Cardiac muscle cell (in vitro differentiated cells and primary cell): ENCODE measurements at places on chromosomes 4 and X. TPM values are rescaled to one million over a fixed set of nuclear protein-coding genes. Genes with fewer than 3 reads are reported as not detected.
A peak's percentile ranks its signal among the peaks of the same experiment; 100 is the strongest.

The NLRP2B gene
- not detected in 2 replicates for total RNA-seq

The CT45A1 gene
- not detected in 2 replicates for total RNA-seq

The GPC4 gene
- total RNA-seq, result 8.5 and 17.3 TPM in 2 replicates

The ARAF gene
- total RNA-seq, result 44.1 and 45.5 TPM in 2 replicates

The LAMTOR3 gene
- 24.8 and 36.0 TPM in 2 replicates for total RNA-seq

The IL21 gene
- total RNA-seq, result not detected in 2 replicates

GRCh38 chr4:40199179-40199670 lies 2.4 kb downstream of the RHOH start:
- no peak for DNase-seq

GRCh38 chrX:153412746-153413720 lies 1.8 kb downstream of the ZFP92 start:
- DNase-seq, result no peak

DNA sequence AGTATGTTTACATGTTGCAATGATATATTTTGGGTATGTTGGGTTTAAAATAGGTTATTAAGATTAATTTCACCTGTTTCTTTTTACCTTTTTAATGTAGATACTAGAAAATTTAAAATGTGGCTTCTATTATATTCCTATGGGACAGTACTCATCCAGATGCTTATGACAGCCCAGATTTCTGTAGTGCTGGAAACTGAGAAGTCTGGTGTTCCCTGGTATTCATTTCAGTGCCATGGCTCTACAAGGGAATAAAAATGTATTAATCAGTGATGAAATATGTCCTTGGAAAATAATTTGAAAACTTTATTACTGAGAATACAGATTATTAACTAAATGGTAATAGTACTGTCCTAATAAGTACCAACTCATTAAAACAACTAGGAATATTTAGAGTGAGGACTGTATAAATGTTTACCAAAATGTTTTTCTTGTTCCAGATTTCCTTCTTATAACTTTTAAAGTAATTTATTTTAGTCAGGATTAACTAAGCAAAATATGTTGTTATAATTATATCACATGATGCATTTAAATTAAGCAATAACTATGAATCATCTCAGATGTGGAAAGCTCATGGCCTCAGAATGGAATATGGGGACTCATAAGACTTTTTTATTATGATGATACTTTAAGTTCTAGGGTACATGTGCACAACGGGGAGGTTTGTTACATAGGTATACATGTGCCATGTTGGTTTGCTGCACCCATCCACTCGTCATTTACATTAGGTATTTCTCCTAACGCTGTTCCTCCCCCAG lies 25.3 kb downstream of the ARHGAP24 start:
- peak; percentile 50 for DNase-seq

DNA sequence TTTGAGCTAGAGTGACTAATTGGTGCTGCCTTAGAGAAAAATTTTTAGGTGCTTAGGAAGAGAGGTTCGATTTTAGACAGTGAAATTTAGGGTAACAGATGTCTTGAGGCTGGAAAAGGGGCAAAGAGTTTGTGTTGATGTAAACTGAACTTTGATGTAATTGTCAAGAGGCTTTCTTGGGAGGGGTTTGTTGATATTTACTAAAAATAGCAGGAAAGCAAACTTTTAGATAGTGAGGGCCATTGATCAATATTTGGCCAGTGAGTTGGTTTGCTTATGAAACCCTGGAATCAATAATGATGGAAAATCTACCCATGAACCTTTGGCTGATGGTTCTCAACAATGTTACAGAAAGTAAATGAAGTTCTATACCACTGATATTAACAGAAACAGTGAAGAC lies 537.5 kb downstream of the KCNIP4 start:
- DNase-seq, result no peak

DNA sequence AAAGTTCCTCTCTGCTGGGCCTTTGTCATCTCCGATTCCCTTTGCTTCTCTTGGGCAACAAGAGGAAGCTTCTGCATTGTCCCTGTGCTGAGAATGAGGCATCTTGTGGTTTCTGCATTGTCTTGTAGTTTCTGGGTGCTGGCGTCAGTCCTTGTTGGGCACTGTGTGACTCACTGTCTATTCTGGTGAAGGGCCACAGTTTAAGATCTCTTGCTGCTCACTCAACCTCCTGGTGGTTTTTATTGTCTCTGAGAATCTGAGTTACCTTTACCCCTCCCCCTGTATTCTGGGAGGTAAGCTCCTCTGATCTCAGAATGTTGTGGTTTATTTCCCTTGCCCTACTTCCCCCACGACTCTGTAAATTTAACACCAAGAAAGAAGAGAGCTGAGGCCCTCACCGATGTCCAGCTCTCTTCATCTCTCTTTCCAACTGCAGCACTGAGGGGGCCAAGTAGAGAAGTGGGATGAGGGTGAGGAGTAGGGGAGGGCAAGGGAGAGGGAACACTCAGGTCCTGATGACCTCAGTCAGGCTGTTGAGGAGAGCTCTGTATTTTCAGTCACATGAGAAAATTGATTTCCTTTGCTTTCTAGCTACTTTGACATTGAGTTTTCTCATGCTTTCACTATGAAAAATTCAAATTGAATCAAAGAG lies 441.6 kb upstream of the PITX2 start:
- DNase-seq, result no peak

DNA sequence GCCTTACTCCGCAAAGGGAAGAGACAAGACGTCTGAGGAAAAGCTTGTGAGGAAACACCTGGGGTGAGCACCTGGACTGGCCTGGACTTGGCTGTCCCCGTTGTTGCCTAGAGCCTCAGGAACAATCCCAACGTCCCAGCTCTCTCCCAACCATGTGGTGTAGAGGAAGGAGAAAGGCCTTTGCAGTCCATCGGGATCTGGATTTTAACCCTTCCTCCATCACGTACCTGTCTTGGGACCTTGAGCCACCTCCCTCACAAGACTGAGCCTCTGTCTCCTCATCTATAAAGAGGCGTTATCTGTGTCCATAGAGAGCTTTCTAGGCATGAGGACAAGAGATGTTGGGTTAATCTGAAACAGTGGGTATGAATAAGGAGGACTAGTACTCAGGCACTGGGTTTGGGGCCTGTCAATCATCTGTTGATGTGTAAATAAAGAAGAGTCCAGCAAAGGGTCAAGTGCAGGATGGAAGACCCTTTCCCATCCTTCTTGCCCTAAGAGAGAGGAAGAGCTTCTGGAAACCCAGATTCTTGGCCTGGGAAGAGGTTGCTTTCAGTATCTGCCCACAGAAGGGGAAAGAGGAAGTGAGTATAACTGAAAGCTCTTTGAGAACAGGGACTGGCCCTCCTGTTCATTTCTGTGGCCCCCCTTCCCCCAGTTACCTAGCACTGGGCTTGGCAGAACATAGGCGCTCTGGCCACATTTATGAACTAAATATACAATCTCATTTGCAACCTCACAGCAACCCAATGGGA lies 137.1 kb downstream of the PJA1 start:
- DNase-seq, result no peak

DNA sequence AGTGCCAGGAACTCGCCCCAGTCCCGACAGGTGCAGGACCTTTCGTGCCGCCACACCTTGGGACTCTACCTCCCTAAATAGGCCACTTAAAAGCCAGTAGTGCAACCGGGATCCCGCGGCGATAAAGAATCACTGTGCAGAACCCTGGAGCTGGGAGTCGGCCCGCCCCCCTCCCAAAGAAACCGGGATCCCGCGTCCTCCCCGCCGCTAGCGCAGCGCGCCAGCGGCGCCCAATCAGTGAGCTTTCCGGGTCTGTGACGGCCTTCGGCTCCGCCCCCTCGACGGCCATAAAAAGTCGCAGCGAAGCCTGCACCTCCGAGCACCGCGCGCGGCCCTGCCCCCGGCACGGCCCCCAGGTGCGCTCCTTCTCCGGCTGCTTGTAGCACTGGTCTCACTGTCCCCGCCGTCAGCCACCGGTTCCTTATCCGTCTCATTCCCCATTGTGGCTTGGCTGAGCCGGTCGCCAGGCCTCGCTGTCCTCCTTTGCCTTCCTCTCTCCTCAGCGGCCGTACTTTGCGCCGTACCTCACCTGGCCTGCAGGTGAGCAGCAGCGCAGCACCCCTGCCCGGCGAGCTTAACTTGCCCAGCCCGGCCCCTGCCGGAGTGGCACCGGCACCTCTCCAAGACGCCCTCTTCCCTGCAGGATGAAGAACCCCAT lies at the start of gene LRAT:
TSS of gene LRAT (plus strand) at position 318 of the 658 bp plus-strand sequence. CDS start at position 645, 327 bp downstream.
- peak; percentile 81 for DNase-seq

DNA sequence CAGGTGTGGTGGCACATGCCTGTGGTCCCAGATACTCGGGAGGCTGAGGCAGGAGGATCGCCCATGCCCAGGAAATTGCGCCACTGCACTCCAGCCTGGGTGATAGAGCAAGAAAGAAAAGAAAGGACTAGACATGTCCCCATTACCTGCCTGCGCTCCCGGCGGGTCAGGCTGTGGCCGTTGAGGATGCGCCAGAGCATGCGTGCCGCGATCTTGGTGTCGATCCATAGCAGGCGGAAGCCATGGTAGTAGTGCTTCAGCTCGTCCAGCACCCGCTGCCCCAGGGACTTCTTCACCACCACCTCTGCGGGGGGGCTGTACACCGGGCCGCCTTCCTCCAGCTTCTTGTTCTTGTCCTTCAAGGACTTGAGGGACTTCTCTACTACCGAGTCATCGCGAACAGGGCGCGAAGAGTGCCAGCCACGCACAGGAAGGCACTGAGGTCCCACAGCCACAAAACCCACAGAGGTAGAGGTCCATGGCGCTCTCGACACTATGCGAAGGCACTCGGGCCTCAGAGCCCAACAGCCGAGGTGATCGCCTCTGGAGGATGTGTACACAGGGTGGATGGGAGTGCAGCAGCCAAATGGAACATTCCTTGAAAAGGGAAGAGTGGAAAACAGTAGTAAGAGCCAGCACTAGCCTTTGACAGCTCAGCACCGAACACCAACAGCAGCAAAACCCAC lies 14.6 kb downstream of the LETM1 start:
- DNase-seq, result no peak

DNA sequence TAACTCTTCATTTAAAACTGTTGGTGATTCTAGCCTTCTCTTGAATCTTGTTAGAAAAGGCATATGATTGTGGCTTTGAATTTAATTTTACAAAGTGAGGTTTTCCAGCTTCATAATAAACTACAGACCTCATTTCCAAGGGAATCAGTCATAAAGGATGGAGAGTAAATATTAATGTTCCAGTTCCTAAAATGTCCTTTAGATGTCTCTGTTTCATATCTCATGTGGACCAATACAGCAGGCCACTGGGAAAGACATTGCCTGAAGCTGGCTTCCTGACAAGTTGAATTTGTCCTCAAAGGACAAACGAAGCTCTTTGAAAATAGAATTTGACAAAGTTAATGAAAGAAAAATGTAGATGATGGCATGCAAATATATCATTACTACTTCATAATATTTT lies 125.4 kb downstream of the ZNF330 start:
- DNase-seq, result peak; percentile 53

DNA sequence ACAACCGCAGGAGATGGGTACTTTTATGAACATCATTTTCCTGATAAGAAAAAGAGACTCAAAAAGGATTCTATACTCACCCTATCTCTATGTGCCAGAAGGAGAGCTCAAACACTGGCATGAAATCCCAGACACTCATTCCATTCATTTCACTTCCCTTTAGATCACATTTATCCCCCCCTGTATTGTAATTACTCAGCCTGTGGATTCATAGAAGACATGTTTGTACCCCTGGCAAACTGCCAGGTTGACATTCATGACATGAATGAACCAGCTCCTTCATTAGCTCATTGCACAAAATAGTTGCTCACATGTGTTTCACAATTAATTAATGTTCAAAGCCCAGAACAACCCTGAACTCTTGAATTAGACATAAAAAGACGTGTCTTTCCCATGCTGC lies 4.9 kb downstream of the SMR3A start:
- no peak for DNase-seq
